ENCODE measurements at places on chromosomes 13 and 19.
A peak's percentile ranks its signal among the peaks of the same experiment; 100 is the strongest.

DNA sequence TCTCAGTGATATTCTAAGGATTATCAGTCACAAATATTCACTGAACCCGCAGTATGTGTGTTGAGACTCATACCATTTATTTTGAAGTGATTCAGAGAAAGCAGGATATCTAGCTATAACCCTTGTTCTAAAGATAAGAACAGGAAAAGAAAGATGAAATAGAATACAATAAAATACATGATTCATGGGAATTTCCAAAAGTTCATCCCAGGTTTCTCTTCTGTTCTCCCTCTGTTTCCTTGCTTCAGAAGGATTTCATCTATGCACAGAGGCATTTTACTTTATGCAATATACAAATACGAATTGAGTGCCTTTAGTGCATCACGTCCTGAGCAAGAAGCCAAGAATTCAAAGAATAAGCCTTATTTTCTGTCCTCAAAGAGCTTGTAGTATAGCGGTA lies 274.4 kb upstream of the GPC6 start:
- H3K36me3 ChIP-seq, result no peaks in the 10 kb centered on the region
- no peak overlapping the region for H3K4me3 ChIP-seq
- H3K4me1 ChIP-seq, result no peaks in the 10 kb centered on the region

GRCh38 chr13:33286128-33286527 lies 573 bp upstream of the STARD13 start:
- DNase-seq, result peak; percentile 53
- no peak overlapping the region for H3K4me3 ChIP-seq
- H3K27ac ChIP-seq, result peak overlapping the region; percentile 94
- H3K27me3 ChIP-seq, result no peaks in the 10 kb centered on the region

GRCh38 chr13:95536632-95537241 lies 15.8 kb upstream of the CLDN10 start:
- H3K27me3 ChIP-seq, result no peaks in the 10 kb centered on the region
- no peak for DNase-seq
- H3K4me3 ChIP-seq, result no peak overlapping the region
- H3K27ac ChIP-seq, result no peak overlapping the region
- no peaks in the 10 kb centered on the region for H3K36me3 ChIP-seq

DNA sequence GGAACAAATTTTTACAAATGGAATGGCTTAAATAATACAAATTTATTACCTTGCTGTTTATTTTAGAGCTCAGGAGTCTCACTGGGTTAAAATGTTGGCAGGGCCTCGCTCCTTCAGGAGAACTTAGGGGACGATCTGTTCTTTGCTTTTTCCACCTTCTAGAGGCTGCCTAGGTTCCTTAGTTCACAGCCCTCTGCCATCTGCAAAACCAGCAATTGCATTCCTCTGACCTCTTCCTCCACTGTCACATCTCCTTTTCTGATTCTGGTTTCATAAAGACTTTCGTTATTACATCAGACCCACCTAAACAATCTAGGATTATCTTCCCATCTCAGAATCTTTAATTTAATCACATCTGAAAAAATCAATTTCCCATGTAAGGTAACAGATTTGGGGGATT lies 249.6 kb upstream of the SPRY2 start:
- no peak overlapping the region for H3K4me3 ChIP-seq
- DNase-seq, result no peak
- H3K36me3 ChIP-seq, result no peaks in the 10 kb centered on the region

GRCh38 chr13:30151388-30151787 lies 156.0 kb downstream of the KATNAL1 start:
- no peaks in the 10 kb centered on the region for H3K27me3 ChIP-seq
- no peak overlapping the region for H3K4me3 ChIP-seq
- H3K27ac ChIP-seq, result no peak overlapping the region
- peaks cover 6% of the 10 kb centered on the region for H3K4me1 ChIP-seq
- no peaks in the 10 kb centered on the region for H3K36me3 ChIP-seq

DNA sequence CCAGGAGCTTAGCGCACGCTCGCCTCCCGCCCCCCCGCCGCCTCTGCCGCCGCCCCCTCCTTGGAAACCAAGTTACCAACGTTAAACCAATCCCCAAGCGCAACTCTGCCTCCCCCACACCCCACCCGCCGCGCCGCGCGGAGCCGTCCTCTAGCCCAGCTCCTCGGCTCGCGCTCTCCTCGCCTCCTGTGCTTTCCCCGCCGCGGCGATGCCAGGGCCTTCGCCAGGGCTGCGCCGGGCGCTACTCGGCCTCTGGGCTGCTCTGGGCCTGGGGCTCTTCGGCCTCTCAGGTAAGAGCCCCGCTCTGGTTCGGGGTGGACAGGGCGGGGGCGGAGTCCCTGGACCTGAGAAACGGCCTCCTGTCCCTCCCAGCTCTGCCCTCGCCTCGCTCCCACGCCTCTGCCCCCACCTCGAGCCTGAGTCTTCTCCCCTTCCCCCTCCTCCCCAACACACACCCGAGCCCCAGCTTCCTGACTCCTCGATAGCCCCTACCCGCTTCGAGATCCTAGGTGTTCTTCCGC lies at the start of gene ICAM5:
Gene ICAM5 (plus strand): TSS at position 117 of the 521 bp plus-strand sequence. CDS start 92 bp downstream, at position 209.
- peaks cover 33% of the 10 kb centered on the region for H3K4me1 ChIP-seq
- H3K27me3 ChIP-seq, result peaks cover 45% of the 10 kb centered on the region
- H3K36me3 ChIP-seq, result peaks cover 12% of the 10 kb centered on the region
- no peak within 1 kb of the TSS for H3K4me3 ChIP-seq

GRCh38 chr13:42486711-42487198 lies 87.2 kb upstream of the TNFSF11 start:
- no peaks in the 10 kb centered on the region for H3K36me3 ChIP-seq
- no peaks in the 10 kb centered on the region for H3K4me1 ChIP-seq
- no peaks in the 10 kb centered on the region for H3K27me3 ChIP-seq
- no peak overlapping the region for H3K27ac ChIP-seq
- H3K4me3 ChIP-seq, result no peak overlapping the region

DNA sequence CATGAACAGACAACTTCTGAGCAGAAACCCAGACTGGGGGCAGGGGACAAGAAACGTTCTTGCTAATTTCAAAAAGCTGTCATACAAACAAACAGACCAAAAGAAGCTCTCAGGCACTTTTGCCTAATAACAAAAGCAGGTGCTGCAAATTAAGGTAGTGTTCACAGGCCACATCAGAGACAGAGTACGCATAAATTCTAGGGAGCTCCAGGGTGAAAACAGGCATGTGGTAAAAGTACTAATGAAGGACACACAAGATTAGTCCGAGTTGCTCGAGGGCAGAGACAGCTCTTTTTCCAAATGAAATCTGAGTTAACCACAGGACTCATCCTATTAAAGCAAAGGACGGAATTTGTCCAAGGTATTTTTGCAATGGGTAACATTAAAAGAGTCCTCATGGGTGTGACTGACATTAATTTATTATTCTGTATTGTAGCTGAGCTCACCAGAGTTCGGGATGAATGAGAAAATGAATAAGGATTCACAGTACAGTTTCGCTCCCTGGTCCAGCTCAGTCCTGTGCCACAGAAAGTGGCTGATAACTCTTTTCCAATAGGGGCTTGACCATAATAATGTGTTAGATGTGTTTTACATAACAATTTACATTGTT lies 197.3 kb downstream of the LHFPL6 start:
- no peak for DNase-seq
- H3K36me3 ChIP-seq, result no peaks in the 10 kb centered on the region
- H3K4me3 ChIP-seq, result no peak overlapping the region
- no peaks in the 10 kb centered on the region for H3K4me1 ChIP-seq
- no peaks in the 10 kb centered on the region for H3K27me3 ChIP-seq
- no peak overlapping the region for H3K27ac ChIP-seq

- no peaks in the 10 kb centered on the region for H3K27me3 ChIP-seq
- DNase-seq, result peak; percentile 38
- peaks cover 33% of the 10 kb centered on the region for H3K4me1 ChIP-seq
- H3K4me3 ChIP-seq, result no peak overlapping the region
- H3K36me3 ChIP-seq, result no peaks in the 10 kb centered on the region
Observed at GRCh38 chr19:18480006-18480691, 41.7 kb downstream of the ELL start.

GRCh38 chr19:3607303-3608078 lies 816 bp upstream of the TBXA2R start:
- peaks cover 13% of the 10 kb centered on the region for H3K27me3 ChIP-seq
- peak; percentile 14 for DNase-seq
- peaks cover 15% of the 10 kb centered on the region for H3K36me3 ChIP-seq
- H3K4me3 ChIP-seq, result no peak overlapping the region
- peak overlapping the region; percentile 61 for H3K27ac ChIP-seq

GRCh38 chr13:113744197-113745000 lies 14.6 kb upstream of the TMEM255B start:
- no peak overlapping the region for H3K27ac ChIP-seq
- DNase-seq, result no peak
- no peaks in the 10 kb centered on the region for H3K4me1 ChIP-seq
- no peaks in the 10 kb centered on the region for H3K36me3 ChIP-seq
- H3K27me3 ChIP-seq, result no peaks in the 10 kb centered on the region

GRCh38 chr19:42207767-42208271 lies 9.7 kb downstream of the DEDD2 start:
- H3K27ac ChIP-seq, result no peak overlapping the region
- DNase-seq, result no peak
- no peaks in the 10 kb centered on the region for H3K27me3 ChIP-seq
- H3K36me3 ChIP-seq, result peaks cover 57% of the 10 kb centered on the region
- H3K4me1 ChIP-seq, result no peaks in the 10 kb centered on the region

- no peaks in the 10 kb centered on the region for H3K27me3 ChIP-seq
- H3K4me3 ChIP-seq, result no peak overlapping the region
- no peaks in the 10 kb centered on the region for H3K4me1 ChIP-seq
- no peak for DNase-seq
- no peaks in the 10 kb centered on the region for H3K36me3 ChIP-seq
Observed at GRCh38 chr19:6958791-6959190, 62.4 kb downstream of the MBD3L2B start.
